ENCODE measurements at places on chromosomes 2 and 18.

- no peak for DNase-seq
These were observed 202.7 kb upstream of the CCDC68 start for GRCh38 chr18:55161916-55162315.

- no peak for DNase-seq
These were observed 306.7 kb upstream of the SALL3 start for GRCh38 chr18:78672862-78673446.

DNA sequence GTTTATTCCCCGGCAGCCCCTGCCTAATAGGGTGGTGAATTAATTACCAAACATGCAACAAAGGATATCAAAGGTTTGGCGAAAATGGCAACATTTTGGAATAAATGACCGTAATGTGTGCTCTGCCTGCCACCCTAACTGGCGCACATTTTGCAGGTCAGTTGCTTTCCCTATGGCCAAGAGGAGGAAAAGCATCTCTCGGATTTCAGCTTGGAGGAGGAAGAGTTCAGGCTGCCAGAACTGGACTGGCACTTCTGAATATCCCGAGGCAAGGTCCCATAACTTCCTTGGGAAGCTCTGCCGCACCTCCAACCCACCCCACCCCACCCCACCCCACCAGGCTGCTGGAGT, 37.1 kb downstream of the SLC25A52 start:
- no peak for DNase-seq

GRCh38 chr18:3162181-3162580, 57.6 kb downstream of the MYOM1 start:
- no peak for DNase-seq

GRCh38 chr2:157596992-157597681, 31.5 kb downstream of the ACVR1C start:
- peak; percentile 38 for DNase-seq

DNA sequence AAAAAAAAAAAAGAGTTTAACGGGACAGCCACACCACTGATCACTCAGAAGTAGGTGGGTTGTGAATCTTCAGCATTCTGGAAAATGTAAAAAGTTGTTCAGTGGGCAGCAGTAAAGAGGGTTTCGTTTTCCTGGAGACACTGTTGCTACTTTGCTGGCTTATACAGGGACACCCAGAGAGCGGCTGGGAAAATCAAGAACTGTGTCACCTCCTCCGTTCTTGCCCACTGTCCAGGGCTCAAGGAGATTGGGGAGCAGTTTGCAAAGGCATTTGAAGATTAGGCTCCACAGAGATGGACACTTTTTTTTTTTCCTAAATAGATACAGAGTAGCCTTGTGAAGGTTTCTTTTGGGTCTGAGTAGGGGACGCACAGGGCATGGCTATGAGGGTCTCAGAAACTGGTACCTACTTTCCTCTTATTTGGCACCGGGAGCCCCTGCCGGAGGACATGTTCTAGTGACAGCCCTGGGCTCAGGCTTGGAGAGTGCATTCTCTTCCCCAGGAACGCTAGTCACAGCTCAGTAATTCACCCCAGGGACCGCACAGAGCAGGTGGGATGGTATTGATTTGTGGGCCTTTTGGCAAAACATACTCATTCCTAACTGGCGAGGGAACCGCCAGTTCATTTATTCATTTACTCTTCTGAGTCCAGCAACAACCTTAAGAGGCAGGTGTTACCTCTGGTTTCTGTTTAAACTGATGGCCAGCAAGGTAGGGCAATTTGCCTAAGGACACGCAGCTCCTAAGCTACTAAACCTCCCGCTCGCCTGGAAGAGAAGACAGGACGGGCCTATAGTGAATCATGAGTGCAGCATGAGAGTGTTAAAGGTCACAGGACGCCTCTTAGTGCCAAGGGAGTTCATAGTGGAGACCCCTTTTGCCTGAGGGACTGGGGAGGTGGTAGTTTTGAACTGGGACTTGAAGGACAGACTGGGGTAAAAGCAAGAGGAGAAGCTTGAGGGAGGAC, 53.1 kb downstream of the HPCAL1 start:
- DNase-seq = no peak

DNA sequence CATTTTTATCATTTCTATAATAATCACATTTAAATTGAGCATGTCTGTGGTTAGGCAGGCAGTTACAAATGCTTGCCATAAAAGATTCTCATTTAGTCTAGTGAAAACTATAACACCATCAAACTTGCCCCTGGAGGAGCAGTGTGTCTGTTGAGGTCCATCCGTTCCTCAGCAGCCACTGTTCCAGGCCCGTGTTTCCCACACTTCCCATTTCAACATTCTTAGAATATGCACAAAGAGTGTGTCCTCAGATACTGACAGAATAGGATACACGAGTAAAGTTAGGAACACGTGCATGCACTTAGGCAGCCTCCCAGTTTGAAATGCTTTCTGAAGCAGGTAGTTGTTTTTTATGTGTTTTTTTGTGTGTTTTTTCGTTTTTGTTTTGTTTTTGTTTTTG, 39.9 kb downstream of the NCK2 start:
- DNase-seq = no peak

DNA sequence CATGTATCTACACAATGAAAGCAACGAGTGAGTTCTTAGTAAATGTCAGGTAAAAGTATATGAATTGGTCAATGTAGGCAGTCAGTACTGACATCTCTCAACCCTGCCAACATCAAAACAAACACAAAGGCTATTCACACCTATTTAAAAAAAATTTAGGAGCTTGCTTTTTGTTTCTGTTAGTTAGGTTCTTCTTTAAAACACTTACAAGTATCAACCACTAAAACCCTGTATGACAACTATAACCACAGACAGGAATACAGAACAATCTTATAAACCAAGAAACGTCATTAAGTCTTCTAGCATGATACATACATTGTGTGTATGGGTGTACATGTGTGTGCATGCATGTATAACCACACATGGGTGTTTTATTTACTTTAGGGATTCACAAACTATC, 131.0 kb downstream of the TCF4 start:
- DNase-seq = no peak

GRCh38 chr2:2565671-2566070, 234.6 kb upstream of the MYT1L start:
- no peak for DNase-seq

DNA sequence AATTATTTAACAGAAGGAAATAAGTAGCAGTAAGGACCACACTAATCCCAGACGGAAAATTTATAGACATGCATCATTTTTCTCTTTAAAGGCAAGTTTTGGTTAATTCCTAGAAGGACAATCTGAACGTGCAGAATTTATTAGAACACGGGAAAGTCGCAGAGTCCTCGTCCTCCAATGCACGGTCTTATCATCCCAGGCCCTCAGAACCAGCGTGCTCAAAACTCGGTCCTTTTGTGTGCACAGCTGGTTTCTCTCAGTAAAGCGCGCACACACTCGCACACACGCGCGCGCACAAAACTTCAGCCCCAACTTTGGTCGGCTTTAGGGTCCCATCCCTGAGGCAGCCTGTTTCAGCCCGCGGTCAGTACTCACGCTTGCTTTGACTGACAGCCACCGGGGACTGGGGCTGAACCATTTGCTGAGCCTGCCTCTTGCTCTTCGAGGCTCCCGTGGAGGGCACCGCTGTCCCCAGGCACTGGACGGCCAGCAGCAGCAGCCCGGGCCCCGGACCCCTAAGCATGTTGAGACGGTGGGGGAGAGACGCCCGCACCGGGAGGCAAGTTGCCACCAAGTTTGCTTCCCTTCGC, 493 bp downstream of the FN1 start:
- DNase-seq = no peak

GRCh38 chr2:9752441-9753275, 90.6 kb upstream of the TAF1B start:
- DNase-seq = peak; percentile 85

DNA sequence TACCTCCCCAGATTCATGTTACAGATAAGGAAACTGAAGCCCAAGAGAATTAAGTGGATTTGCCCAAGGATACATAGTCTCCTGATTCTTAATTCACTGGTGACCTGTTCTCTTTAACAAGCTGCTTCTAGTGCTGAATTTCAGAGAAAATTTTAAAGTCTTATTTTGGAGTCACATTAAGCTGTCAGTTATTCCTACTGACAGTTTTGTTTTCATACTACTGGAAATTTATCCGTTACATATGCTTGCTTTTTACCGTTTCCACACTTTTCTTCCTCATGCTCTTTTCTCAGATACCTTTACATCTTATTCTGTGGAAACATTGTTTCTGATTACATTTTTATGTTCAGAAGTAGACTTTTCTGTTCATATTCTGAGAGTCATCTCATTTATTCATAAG, 1.3 kb downstream of the MOB4 start:
- DNase-seq = no peak

DNA sequence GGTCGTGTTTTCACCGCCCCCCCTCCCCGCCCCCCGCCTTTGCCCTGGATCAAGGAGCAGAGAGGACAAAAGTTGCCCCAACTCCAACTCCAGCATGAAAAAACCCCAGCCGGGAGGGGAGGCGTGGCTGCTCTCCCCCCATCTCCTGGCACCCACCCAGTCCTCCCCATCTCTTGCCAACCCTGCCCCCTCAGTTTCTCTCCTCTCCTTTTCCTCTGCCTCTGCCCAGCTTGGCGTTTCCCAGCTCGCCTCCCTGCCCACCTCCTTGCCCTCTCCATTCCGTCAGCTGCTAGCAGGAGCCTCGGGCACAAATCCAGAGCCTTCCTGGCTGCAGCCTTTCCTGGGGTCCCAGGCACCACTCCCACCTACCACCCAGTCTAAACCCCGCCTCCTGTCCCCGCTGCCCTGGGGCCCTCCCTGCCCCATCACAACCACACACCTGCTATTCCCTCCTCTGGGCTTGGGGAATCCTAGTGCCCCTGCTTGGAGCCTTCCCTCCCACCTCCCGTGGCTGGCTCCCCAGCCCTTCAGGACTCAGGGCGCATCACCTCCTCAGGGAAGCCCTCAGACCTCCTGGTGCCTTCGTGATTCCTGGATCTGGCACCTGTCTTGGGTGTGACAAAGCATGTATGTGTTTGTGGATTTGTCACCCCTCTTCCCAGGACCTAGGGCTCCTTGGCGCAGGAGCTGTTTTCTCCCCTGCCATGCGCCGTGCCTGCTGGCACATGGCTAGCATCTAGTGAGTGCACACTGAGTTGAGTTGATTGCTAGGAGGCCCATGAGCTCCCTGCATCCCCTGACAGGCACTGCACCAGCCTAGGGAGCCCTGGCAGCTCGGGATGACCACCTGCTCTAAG, 209.1 kb downstream of the TFCP2L1 start:
- DNase-seq = no peak

GRCh38 chr2:184834699-184835397, 236.5 kb downstream of the ZNF804A start:
- no peak for DNase-seq
